ENCODE measurements at places on chromosomes 2 and 18. TPM values are rescaled to one million over a fixed set of nuclear protein-coding genes. Genes with fewer than 3 reads are reported as not detected.

STARD6 gene
- not detected for total RNA-seq

DOCK10 gene
- 231 TPM for total RNA-seq

IDH1 gene
- 16.0 TPM for total RNA-seq

SERPINB5 gene
- total RNA-seq: not detected

PLCL1 gene
- 29.6 TPM for total RNA-seq

TMEM17 gene
- not detected for total RNA-seq

CYP27C1 gene
- not detected for total RNA-seq

ANKMY1 gene
- 49.2 TPM for total RNA-seq

MRO gene
- not detected for total RNA-seq

ZNF396 gene
- total RNA-seq: 5.8 TPM

GAL3ST2 gene
- total RNA-seq: 0.37 TPM

FAM237A gene
- total RNA-seq: not detected

PIKFYVE gene
- 45.5 TPM for total RNA-seq

ALLC gene
- not detected for total RNA-seq

TUBA3E gene
- not detected for total RNA-seq

MC2R gene
- not detected for total RNA-seq
